ENCODE measurements at places on chromosomes 1 and 21.

GRCh38 chr1:205256951-205257625 is 29.3 kb downstream of the TMCC2 start:
- no peak for DNase-seq

DNA sequence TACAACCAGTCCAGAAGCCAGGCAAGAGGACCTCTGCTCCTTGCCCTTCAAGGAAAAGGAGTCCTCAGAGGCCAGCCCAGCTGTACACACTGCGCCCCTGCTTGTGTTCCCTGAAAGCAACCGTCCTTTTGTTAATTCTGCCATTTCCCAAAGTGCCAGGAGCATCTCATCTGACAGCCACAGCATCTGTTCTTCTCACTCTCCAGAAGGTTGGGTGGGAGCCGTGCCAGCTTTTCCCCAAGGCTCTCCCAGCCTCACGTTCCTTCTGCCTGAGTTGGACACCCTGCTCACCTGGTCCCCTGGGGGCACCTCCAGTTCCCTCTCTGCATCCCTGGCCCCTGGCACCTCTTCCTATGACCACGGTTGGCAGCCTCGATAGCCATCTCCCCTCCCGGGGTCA is 10.5 kb upstream of the CNTN2 start:
- DNase-seq = no peak

GRCh38 chr1:171817511-171818265 is 23.6 kb upstream of the DNM3 start:
- no peak for DNase-seq

DNA sequence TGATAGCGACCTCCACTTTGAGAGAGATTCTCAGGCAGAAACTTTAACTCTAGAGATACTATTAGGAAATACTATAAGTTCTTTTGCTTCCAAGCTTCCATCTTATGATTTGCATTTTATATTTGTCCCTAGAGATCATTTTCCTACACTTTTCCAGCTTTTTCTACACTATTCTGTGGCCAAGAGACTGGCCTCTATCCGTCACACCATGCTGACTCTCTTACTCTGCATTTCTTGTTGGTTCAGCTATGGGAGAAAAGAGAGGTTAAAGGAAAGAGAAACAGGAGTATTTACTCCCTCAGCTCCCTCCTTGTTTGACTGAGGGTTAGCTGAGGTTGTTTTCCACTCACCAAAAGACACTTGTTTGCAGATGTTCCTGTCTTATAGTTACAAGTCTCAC is 665.6 kb upstream of the CXADR start:
- no peak for DNase-seq

DNA sequence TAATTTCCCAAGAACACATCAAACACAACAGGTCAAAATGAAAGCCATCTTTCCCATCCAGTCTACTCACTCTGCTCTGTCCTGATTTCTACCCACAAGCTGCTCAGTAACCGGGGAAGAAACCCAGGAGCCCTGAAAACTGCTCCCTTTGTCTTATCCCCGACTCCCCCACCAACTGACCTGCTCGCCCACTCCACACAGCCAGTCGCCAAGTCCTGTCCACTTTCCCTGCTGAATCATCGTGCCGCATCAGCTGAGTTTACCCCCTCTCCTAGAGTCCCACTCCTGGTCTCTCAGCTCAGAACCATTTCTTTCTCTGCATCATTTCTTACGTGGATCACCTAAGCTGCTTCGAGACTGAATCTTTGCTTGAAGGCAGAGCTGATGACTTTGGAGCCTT is 11.2 kb upstream of the RCAN1 start:
- no peak for DNase-seq

GRCh38 chr1:53112271-53112774 is 30.1 kb downstream of the SLC1A7 start:
- DNase-seq = no peak

DNA sequence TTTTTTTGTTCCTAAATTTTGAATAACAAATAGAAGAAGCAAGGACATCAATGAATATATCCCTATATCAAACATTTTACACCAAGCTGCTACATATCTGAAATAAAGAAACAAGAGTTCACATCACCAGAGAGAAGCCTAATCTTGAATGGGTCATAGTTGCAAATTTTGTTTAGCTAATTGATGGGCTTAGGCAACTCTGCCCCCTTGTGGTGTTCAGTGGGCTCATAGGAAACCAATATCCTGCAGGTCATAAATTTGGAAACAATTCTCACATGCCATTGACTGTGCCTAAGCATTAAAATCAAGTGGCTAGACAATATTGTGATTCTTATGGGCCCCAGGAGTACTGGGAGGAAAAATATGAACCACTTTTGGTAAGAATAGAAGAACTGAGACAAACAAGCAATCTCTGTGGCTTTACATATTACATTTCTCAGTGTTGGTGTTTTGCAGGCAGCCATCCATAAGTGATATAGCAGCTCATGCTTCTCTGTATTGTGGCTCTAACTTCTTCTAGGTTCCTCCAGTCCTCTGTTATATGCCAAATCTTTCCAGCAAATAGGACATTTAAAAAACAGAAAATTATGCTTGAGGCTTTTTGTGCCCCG is 1262.8 kb upstream of the PRMT6 start:
- DNase-seq = no peak

DNA sequence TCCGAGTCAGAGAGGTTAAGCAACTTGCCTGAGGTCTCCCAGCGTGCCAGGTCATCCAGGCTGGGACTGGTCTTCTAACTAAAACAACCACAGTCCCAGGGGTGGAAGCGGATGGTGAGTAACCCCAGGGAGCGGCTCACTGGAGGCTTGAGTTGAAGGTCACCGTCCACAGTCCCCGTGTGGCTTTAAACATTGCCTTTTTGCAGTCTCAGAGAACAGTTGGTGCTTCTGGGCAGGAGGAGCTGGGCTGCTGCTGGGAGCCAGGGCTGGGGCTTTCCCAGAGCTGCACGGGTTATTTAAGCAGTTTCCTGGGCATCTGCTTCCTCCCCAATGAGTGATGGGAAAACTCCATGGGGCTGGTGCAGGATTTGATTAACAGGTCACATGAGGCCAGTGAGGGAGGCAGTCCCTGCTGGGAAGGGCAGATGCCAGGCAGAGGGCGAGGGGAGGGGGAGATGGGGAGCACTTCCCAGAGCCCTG is 12.3 kb downstream of the ARHGEF10L start:
- DNase-seq = no peak

DNA sequence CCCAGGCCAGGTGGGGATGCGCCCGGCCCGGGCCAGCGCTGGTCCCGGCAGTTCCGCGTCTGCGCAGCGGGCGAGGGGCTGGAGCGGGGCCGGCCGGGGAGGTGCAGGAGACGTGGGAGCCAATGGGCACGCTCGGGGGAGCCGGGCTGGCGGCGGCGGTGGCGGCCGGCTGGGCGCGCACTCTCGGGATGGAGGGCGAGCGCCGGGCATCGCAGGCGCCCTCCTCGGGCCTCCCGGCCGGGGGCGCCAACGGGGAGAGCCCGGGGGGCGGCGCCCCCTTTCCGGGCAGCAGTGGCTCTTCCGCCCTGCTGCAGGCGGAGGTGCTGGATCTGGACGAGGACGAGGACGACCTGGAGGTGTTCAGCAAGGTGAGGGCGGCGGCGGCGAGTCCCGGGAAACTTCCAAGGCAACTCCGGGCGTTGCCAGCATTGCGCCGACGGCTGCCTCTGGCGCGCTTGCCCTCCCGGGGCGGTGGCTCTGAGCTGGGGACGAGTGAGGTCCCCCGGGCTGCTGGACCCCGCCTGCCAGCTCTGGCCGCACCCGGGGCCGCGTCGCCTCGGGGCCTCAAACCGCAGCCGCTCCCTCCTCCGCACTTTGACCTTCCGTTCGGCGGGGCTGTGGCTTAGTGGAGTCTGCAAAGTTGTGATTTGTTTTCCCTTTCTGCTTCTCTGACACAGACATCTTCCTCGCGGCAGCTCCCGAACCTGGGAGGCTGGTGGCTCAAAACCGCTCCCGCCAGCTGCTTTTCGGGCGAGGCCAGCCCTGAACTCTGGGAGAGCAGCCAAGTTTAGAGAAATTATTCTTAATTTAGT is at the start of gene SNX7:
Gene SNX7, plus strand, starts transcription at position 178 of the 812 bp plus-strand sequence. Its CDS starts 11 bp downstream, at position 189.
- peak; percentile 36 for DNase-seq

DNA sequence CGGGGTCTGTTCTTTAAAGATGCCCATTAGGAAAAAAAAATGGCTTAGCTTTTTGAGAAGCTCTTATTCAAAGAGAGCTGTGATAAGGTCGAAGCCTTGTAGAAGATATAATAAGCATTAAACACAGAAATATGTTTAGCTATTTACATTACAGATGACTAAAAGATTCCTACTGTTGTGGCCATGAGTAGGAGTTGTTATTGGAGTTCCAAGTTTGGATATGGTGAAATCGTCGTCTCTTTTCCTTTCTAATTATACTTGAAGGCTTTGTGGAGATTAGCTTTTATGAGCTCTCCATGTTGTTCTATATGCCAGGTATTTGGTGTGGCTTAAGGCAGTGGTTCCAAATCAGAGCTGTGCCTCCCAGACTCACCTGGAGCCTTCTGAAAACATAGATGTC is 79.9 kb upstream of the LAMC2 start:
- DNase-seq = no peak

GRCh38 chr1:165857046-165857801 is 29.8 kb downstream of the UCK2 start:
- DNase-seq = no peak

- no peak for DNase-seq
These were observed 226.1 kb downstream of the DNAH14 start for GRCh38 chr1:225155555-225155954.

DNA sequence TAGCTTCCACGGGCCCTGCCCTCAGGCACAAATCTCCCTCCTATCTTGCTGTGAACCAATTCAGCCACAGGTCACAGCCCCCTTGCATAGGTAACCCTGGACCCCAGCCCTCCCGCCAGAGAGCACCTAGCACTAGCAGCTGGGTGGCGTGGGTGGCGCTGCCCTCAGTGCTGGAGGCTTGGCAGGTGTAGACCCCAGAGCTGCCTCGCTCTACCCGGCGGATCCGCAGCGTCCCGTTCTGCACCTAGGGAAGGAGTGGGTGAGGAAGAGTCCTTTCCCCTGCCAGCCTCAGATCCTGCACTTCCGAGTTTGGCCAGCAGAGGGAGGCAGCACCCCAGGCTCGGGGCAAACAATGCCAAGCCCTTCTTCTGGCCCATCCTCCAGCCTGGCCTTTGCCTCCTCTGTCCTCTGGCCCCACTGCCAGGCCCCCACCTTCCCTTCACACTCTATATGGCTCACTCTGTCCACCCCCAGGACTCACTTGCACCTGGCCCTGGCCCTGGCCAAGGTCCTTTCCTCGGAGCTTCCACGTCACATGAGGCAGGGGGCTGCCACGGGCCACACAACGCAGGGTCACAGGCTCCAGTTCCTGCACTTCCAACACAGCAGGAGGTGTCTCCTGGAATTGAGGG is 9.0 kb downstream of the IGSF9 start:
- DNase-seq = peak; percentile 65

DNA sequence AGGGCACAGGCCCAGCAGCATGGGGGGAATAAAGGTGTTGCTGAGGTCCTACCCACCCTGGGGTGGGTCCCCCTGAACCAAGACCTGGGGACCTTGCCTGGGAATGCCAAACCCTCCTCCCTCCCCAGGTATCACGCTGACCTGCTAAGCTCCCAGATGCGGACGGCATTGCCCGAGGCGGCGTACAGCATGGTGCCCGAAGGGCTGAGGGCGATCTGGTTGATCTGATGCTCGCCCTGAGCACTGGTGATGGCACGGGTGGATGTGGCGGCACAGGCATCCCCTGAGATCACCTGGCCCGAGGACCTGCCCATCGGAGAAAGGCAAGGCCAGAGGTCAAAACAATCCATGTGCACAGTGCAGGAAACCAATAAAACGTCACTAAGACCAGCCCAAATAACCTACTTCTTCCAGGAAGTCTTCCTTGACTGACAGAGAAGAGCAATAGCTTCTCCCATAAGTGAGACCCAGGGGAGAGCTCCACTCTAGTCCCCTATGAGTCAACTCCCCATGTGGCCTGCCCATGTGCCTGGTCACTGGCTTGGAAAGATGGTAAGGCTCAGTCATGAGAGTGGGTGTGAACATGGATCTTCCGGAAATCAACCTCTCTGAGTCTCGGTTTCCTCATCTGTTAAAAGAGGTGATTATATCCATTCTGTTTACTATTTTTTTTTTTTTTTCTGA is 46.3 kb downstream of the KIF21B start:
- DNase-seq = no peak

DNA sequence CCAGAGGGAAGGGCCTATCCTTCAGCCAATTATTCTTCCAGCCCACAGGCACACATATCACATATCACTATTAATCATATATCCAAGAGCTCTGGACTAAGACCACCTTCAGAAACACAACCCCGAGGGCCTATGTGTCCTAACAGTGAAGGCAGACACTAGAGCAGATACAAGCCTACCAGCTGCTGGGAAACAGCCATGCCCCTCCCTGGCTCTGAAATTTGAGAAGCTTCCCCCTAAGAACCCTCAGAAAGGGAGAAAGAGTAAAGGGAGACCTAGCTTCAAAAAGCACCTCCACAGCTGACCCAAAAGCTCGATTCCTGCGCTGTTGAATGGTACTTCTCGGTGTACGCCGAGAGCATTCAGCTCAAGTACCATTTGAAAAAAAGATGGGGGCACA is 17.4 kb downstream of the CNN3 start:
- DNase-seq = no peak

DNA sequence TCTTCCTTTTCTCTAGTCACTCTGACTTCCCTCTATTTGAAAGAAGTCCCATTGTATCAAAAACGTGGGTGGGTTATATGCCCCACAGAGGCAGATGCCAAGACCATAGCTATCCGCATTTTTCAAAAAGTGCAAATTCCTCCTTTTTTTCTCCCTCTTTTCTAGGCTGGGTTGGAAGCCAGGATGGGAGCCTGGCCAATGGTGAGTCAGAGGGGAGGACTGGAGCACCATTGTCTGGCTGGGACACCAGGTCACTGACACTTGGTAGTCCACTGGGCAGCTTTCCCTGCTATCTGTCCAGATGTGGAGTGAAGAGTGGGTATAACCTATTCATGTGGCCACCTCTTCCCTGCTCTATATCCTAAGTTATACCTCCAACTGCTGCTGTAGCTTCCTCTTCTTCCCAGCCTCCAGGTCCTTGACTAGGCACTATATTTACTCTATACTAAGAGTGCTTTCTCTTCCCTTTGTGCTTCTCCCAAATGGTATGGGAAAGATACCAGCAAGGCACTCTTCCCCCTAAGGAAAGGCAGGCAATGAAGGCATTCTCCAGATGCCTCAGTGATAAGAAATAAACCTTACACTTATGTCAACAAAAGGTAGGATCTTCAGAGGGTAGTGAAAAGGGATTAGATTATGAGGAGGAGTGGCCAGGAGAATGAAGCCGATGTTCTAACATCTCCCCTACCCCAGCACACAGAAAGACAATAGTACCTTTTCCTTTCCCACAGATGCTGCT is 12.9 kb downstream of the PI4KB start:
- DNase-seq = no peak

DNA sequence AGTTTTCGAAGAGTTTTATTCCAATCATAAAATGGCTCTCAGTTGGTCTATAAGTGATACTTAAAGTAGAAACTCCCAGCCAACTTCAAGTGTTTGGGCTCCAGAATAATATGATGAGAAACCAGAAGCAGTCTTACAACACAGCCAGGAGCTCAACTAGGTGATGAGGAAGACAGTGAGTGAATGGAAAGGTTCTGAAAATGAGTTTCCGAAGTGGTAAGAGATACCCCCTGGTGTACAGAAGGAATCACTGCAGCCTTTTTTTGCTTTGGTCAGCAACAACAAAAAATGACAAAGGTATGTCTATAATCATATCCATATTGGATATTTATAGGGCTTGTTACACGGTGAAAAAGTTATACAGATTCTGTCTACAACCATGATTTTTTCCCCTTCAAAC is 16.5 kb downstream of the KRTAP19-1 start:
- no peak for DNase-seq

- DNase-seq = no peak
These were observed 70.3 kb downstream of the SERINC2 start for GRCh38 chr1:31483012-31483946.

GRCh38 chr1:23224739-23225648 is 7.7 kb upstream of the HTR1D start:
- DNase-seq = no peak

GRCh38 chr1:233435622-233436021 is 108.1 kb downstream of the MAP3K21 start:
- DNase-seq = no peak
